ENCODE measurements at places on chromosomes 11 and 22.
A peak's percentile ranks its signal among the peaks of the same experiment; 100 is the strongest.

- no peak for DNase-seq
These were observed 7.1 kb upstream of the LTO1 start for GRCh38 chr11:69682221-69682620.

- no peak for DNase-seq
These were observed 19.4 kb downstream of the TMEM218 start for GRCh38 chr11:125091877-125092664.

GRCh38 chr11:48193876-48194275 is 22.7 kb upstream of the OR4B1 start:
- DNase-seq = no peak

GRCh38 chr11:69869311-69869939 is 50.2 kb upstream of the FGF3 start:
- DNase-seq = no peak

DNA sequence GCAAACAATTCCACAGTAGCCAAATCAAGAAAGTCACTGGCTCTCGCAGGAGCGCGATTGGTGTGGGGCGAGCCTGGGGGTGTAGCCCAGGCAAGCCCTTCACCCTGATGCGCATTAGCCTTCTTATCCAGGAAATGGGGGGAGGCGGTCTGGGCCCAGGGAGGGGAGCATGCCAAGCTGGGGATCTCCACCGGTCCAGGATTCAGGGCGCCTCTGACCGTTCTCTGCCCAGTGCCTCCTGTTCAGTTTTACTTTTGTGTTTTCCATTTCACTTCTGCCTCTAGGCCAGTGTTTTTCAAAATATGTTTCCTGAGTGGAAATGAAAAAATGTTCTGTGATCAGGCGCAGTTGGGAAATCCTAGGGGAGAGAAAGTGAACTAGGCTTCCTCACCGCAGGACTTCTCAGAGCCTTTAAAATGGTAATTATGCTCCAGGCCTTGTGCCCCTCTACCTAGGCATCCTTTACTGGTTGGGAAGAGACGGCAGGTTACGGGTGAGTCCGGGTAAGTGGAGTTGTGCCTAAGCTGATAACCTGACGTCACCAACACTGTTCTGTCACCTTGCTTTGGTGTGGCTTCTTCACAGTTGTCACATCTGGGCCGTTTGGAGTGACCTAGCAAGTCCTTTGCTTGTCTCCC is 18.4 kb downstream of the LRP5 start:
- DNase-seq = no peak

GRCh38 chr22:22721681-22722354 is 77.4 kb downstream of the GGTLC2 start:
- DNase-seq = peak; percentile 21

DNA sequence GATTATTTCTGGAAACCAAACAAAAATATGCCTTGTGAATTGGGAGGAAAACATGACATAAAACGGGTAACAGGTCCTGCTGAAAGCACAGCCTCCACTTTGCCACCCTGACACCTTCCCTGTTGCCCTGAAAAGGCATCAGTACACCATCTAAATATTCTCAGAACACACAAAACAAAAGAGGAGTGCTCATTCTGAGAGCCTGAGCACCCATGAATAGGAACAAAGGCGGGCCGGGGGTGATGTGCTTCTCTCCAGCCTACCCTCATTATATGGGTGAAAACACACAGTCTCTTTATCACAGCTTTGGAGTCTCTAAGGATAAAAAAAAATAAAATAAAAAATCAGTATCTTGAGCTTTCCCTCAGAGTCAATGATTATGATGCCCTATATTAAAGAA is 19.7 kb downstream of the SCUBE2 start:
- no peak for DNase-seq

- DNase-seq = no peak
These were observed 66.9 kb downstream of the NFAM1 start for GRCh38 chr22:42365111-42365865.

DNA sequence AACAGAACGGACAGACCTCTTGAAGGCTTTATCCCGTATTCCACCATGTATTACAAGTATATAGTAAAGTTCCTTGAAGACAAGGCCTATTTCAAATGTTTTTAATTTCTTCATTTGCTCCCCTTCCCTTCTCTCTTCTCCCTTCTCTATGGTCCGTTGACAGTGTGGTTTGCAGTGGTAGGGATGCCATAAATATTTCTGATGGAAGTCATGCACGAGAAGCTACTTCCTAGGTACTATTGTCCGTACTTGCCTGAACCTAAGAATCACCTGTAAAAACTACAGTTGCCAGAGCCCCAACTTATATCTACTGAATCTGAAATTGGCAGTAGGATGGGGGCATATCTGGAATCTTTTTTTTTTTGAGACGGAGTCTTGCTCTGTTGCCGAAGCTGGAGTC is 2.8 kb downstream of the PISD start:
- DNase-seq = no peak

- no peak for DNase-seq
These were observed 76.2 kb downstream of the SLC1A2 start for GRCh38 chr11:35343033-35343598.

DNA sequence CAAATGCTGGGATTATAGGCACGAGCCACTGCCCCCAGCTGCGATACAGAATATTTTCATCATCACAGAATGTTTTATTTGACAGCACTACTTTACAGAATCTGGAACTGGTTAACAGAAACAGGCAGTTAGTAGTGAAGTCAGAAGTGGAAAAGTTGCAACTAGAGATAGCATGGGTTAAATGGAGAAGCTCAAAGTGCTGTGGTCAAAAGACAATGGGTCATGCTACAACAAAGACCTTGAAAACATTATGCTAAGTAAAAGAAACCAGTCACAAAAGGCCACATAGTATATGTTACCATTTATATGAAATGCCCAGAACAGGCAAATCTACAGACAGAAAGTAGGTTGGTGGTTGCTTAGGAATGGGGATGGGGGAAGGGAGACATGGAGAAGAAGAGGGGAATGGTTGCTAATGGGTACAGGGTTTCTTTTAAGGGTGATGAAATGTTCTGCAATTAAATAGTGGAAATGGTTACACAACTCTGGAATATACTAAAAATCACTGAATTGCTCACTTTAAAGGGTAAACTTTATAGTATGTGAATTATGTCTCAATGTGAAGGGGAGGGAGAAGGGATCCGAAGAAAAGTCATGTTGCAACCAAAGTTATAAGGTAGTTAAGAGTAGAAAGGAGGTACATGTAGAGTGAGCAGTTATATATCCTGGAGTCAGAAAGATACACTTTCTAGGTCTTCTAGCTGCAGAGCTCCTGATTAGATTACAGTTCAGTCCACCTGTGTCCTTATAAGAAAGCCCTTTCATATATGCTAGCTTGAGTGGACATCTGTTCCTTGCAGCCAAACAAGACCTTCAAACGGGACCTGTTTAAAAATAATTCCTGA is 46.3 kb upstream of the RAPSN start:
- DNase-seq = no peak

- DNase-seq = no peak
These were observed 1.5 kb upstream of the GSC2 start for GRCh38 chr22:19151329-19152191.

DNA sequence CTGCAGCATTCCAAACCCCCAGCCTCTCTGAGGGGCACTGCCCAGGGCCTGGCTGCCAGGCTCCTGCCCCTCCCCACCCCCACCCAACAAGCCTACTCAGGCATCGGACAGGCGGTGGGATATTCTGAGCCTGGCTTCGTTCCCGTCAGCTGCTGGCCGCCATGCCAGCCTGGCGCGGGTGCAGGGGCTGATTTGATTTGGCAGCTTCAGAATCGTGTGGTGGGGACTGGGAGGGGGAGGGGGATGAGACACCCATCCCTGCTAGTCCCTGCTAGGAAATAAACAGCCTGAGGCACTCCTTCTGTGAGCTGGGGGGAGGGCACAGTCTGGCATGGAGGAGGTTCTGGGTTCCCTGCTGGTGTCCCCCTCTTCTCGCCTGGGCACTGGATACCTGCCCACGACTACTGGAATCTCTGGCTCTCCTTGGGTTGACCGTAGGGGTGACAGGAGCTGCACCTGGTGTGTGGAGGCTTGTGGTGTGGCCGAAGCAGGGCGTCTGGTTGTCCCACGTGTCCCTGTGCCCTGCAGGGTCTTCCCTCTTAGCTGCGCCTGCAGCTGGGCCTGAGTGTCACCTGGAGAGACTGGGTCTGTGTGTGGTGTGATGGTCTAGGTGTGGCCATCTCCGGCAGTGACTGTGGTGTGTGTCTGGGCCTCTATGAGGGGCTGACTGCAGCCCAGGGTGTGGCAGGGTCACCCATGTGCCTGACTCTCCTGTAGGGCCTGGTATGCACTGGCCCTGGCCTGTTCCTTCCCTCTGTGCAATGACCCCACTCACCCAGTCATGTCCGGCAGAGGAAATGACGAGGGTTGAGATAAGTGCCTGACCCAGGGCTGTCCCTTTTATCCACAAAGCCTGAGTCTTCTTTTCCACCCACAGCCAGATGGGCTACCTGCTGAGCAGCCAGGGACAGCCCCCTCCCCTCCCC is 42.2 kb downstream of the PDE2A start:
- no peak for DNase-seq

DNA sequence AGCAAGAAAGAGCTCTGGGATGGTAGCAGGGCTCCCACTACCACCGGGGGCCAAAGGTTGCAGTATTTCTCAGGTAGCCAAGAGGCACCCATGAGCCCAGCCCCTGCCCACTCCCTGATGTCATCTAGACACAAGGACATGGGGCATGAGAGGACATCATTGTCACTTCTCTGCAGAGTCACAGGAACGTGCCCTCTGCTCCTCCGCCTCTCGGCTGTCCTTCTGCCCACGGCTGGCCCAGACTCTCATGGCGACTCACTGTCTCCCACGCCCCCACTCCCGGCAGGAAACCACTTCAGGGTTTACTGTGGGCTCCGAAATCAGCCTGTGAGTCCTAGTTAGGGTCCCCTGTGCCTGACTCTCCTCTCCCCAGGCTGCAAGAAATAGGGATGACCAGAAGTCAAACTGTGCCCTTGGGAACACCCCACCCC is 1.8 kb upstream of the GAL start:
- DNase-seq = no peak

- no peak for DNase-seq
These were observed 11.6 kb downstream of the TOLLIP start for GRCh38 chr11:1297576-1298473.

GRCh38 chr11:44399968-44400367 is 90.0 kb upstream of the ALX4 start:
- no peak for DNase-seq

GRCh38 chr11:132539590-132540368 is 992.5 kb downstream of the OPCML start:
- no peak for DNase-seq

- no peak for DNase-seq
These were observed 5.6 kb upstream of the ANKRD13D start for GRCh38 chr11:67283481-67283963.

- DNase-seq = no peak
These were observed 1359.7 kb upstream of the RAG2 start for GRCh38 chr11:37957717-37958116.

DNA sequence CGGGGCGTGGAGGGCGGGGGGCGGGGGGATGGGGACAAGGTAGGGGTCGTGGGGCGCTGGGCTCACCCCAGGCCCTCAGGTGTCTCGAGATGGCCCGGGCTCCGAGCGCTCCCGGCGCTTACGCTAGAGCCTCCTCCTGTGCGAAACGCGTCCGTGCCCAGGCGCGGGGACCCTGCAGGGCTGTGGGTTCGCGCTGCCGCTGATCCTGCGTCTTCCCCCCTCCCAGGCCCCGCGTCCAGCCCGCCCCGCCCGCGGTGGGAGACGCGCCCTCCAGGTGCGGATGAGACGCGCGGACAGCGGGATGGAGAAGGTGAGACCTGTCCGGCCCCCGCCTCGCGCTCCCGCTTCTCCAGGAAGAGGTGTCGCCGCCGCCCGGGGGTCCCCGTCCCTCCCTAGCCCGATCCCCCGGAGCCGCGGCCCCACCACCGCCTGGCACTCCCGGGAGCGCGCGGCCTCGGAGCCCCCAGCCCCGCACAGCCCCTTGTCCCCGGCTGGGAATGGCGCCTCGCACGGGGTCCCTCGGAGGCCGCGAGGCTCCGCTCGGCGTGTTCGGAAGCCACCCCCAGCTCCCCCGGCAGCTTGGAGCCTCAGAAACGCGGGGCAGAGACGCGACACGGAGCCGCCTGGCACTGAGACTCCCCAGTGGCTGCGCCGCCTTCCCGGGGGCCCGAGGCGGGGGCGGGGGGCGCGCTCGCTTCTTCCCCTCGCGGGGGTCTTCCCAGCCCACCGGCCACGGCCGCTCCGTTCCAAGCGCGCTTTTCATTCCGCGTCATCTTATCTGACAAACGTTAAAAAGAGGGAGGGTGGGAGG is 27.6 kb upstream of the TOLLIP start:
- no peak for DNase-seq

DNA sequence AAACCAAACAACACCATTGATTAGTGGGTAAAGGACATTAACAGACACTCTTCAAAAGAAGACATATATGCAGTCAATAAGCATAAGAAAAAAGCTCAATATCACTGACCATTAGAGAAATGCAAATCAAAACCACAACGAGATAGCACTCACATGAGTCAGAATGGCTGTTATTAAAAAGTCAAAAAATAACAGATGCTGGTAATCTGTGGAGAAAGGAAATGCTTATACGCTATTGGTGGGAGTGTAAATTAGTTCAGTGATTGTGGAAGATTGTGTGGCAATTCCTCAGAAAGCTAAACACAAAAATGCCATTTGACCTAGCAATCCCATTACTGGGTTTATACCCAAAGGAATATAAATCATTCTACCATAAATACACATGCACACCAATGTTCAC is 182.6 kb downstream of the TRPC6 start:
- no peak for DNase-seq

DNA sequence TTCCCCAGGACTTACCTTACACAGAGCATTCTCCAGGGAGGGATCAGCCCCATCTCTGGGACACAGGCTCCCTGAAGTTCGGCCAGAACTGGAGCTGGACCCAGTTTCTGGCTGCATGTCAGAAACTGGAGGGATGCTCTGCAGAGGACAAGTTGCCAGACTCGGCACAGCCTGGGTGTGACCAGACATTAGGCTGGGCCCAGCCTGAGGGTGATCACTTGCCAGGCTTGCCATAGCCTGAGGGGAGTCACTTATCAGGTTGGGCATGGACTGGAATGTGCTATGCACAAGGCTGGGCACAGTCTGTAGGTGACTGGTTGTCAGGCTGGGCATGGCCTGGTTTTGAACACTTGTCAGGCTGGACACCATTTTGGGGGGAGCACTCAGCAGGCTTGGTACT is 30.7 kb upstream of the STK33 start:
- no peak for DNase-seq

DNA sequence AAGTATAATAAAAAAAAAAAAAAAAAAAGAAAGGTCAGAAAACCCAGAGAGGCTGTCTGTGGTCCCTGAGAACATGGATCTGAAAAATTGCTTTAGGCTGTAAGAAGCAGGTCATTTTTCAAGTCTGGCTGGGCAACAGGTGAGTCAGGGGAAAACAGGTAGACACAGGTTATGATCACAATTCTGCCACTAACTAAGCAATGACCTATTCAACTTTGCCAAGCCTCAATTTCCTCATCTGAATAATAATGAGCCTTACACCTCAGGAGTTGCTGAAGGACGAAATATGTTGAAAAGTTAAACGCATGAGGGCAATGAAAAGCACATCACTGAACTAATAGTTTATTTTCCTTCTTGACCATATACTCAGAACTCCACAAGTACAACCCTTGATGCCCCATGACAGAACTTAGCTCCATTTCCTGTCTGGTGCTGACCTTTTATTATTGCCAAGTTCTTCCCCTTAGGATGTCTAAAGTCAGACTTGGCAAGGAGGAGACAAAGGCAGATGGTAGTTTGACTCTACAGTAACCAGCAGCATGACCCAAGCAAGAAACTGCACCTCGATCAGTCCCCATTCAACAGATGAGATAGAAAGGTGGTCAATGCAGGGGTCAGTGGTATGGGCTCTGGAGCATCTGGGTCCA is 93.6 kb downstream of the SYN3 start:
- no peak for DNase-seq

All from retinal pigment epithelial cell (primary cell).